ENCODE measurements at places on chromosomes 6 and 20.
A peak's percentile ranks its signal among the peaks of the same experiment; 100 is the strongest.

DNA sequence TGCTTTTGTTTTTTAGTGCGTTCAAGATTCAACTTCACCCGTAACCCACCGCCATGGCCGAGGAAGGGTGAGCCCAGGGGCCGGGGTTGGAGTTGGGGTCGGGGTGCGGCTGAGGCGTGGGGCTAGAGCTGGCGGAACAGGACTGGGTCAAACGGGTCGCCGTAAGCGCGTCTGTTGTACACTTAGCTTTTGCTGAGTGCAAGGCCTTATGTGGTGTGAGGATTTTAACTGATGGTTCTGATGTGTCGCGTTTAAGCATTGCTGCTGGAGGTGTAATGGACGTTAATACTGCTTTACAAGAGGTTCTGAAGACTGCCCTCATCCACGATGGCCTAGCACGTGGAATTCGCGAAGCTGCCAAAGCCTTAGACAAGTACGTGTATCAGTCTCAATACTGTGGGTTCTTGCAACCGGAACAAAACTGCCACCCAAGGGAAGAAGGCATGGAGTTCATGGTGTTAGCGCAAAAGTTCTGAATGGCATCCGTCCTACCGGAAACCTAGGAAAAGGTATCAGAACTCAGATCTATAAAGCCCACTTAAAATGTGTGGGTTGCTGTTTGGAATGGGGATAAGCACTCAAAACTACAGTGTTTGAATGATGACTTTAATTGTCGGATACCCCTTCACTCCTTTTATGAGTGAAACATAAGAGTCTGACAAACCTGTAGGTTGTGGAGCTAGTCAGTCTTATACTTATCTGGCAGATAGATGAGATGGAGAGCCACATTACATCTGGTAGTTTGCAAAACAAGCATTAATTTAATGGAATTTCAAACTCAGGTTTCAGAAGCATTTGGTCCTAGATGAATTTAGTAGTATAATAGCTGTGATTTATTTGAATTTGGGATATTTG lies 574 bp downstream of the RPS12 start:
- no peak for DNase-seq

- DNase-seq = no peak
Measured at GRCh38 chr6:122075917-122076316, 323.5 kb upstream of the HSF2 start.

DNA sequence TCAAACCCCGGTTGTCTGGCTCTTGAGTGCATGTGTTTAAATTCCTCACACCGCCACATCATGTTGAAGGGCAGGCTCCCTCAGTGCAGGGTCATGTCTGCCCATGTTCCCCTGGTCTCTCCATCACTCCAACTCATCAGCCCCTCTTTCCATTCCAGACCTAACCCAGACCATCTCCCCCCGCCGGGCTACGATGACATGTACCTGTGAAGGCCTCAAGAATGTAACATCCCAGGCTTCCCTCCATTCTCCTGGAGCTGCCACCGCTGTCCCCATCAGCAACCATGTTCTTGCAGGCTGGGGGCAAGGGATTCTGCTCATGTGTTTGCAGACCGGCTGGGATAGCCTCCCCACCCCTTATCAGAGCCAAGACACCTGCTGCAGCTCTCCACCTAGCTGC lies 19.9 kb downstream of the TMEM74B start:
- no peak for DNase-seq

DNA sequence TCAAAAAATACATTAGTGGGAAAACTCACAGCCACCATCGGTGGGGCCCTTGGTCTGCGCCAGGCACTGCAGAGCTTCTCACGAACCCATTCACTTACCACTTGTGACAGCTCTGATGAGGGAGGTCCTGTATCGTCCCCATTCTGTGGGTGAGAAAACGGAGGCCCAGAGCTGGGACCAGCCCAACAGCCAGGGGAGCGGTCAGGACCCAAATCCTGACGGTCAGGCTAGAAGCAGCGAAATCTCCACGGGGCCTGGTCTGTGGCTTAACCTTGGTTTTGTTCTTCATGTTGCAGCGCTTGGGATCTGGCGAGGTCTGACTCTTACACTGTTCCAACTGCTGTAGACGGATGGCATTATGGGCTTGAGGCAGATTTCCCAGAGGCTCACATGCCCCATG lies 7.7 kb upstream of the VSX1 start:
- DNase-seq = no peak

DNA sequence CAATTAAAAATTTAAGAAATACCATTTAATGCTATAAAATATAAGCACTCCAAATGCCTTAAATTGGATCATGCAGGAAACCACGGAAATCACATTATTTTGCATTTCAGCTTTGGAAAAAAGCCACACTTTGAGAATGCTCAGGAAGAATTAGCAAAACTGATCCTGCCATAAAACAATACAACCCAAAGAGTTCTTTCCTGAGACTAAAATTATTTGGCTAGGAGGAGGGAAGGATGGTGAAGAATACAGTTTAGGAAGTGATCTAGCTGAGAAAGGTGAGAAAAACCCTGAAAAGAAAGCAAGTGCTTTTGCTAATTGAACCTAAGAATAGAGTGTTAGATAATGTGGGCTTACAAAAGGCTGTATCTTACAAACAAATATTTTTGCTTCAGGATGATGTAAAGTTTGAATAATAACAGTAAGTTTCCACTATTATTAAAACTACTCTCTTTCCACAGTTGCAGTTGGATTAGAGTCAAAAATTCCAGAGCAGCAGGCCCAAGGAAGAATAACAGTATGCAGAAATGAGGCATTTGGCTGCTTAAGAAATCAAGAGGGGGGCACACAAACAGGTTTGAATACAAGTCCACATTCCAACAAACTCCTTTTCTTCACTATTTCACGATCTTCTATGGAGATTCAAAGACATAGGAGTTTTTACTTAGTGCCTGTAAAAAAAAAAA lies 565.4 kb downstream of the RFPL4B start:
- peak; percentile 36 for DNase-seq
